PC-3 (cell line): ENCODE measurements at places on chromosomes 5 and 9. TPM values are rescaled to one million over a fixed set of nuclear protein-coding genes. Genes with fewer than 3 reads are reported as not detected.
A peak's percentile ranks its signal among the peaks of the same experiment; 100 is the strongest.

The ARID3C gene
- total RNA-seq, result 0.23 TPM in 1 of 2 replicates, not detected in the other

The RUSC2 gene
- total RNA-seq, result 10.7 and 13.3 TPM in 2 replicates

GRCh38 chr5:16888694-16889124, 47.4 kb downstream of the MYO10 start:
- H3K27me3 ChIP-seq, result no peaks in the 10 kb centered on the region
- 0 out of 2 replicates have a peak overlapping the region, but pooled peaks have one; percentile 43 for H3K27ac ChIP-seq
- H3K4me3 ChIP-seq, result no peak overlapping the region
- DNase-seq, result peak; percentile 87
- no peaks in the 10 kb centered on the region for H3K36me3 ChIP-seq

- H3K27me3 ChIP-seq, result no peaks in the 10 kb centered on the region
- H3K4me1 ChIP-seq, result no peaks in the 10 kb centered on the region
- H3K27ac ChIP-seq, result no peak overlapping the region
- H3K36me3 ChIP-seq, result no peaks in the 10 kb centered on the region
Observed at GRCh38 chr9:121261755-121262154, 6.2 kb upstream of the GSN start.

The SLC6A19 gene
- total RNA-seq, result not detected in 2 replicates

DNA sequence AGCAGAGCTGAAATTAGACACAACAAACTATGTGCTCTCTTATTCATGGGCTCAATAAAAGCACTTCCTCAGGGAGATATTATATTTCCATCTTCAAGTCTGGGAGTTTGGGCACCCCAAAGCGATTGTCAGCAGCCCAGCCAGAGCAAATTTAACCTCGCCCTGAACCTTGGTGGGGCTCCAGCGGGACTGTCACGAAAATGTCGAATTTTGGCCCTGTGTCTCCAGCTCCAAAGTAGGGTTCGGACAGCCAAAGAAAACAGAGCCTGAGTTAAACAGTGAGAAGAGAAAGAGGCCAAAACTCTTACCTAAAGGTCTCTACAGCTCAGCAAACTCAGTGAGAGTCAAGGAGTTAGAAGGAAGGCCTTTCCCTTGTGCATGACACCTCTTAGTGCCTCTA, 432.9 kb downstream of the SPATA31D1 start:
- no peak for DNase-seq
- H3K27ac ChIP-seq, result no peak overlapping the region
- H3K4me1 ChIP-seq, result no peaks in the 10 kb centered on the region
- no peaks in the 10 kb centered on the region for H3K27me3 ChIP-seq

DNA sequence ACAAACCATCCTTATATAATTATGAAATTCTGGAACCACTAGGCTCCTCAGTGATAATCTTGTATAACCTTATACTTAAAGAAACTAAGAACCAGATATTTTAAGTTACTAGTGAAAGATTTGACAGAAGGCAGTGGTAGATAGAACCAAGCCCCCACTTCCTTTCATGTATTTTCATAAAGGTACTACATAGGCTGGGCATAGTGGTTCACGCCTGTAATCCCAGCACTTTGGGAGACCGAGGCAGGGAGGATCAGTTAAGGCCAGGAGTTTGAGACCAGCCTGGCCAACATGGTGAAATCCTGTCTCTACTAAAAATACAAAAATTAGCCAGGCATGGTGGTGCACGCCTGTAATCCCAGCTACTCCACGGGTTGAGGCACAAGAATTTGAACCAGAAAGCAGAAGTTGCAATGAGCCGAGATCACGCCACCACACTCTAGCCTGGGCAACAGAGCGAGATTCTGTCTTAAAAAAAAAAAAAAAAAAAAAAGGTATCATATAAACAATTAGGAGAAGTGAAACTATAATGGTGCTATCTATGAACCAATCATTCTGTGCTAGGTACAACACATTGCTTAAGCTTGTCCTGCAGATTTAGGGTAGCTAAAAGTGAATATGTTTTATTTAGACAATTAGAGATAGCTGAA, 27.9 kb upstream of the DTWD2 start:
- peaks cover 16% of the 10 kb centered on the region for H3K4me1 ChIP-seq
- H3K36me3 ChIP-seq, result no peaks in the 10 kb centered on the region
- H3K27me3 ChIP-seq, result no peaks in the 10 kb centered on the region

DNA sequence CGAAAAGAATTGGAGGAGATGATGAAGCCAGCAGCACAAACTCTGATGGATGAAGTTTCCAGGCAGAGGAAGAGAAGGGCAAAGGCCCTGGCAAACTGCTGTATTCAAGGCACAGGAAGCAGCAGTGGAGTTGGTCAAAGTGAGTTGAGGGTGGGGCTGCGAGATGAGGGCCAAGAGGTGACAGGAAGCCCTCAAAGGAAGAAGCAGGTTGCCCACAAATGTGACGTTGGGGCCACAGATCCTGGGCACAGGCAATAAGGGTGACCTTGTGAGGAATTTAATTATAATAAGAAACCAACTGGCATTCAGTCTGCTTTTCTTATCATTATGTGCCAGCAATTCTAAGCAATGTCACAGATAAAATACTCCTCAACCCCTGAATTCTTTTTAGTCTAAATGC, 261.8 kb downstream of the CTNND2 start:
- no peaks in the 10 kb centered on the region for H3K36me3 ChIP-seq
- DNase-seq, result no peak
- no peak overlapping the region for H3K4me3 ChIP-seq
- no peaks in the 10 kb centered on the region for H3K4me1 ChIP-seq
- H3K27ac ChIP-seq, result no peak overlapping the region
- H3K27me3 ChIP-seq, result 0 out of 2 replicates have a peak, but pooled peaks cover 4% of the 10 kb centered on the region

The GFI1B gene
- not detected in 2 replicates for total RNA-seq

GRCh38 chr5:110823571-110823970, 84.8 kb downstream of the SLC25A46 start:
- H3K36me3 ChIP-seq, result no peaks in the 10 kb centered on the region
- no peaks in the 10 kb centered on the region for H3K4me1 ChIP-seq

DNA sequence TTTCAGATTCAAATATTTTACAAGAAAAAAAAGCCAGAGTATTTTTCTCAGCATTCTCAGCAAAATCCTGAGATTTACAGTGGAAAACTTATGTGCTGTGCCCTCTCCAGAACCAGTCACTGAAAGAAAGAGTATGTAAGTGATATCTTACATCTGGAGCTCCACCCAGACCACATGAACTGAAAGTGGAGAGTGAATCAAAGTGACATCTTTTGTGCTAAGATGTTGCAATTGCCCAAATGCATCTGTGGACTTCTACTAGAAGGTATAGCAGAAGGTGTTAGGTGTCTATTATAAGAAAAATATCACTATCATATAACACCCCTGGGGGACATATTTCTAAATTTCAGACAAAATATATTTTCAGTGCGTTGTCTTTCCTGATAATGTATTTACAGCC, 49.0 kb upstream of the RIC1 start:
- H3K36me3 ChIP-seq, result no peaks in the 10 kb centered on the region
- peaks cover 18% of the 10 kb centered on the region for H3K4me1 ChIP-seq
- H3K4me3 ChIP-seq, result no peak overlapping the region
- no peaks in the 10 kb centered on the region for H3K27me3 ChIP-seq
- H3K27ac ChIP-seq, result no peak overlapping the region

DNA sequence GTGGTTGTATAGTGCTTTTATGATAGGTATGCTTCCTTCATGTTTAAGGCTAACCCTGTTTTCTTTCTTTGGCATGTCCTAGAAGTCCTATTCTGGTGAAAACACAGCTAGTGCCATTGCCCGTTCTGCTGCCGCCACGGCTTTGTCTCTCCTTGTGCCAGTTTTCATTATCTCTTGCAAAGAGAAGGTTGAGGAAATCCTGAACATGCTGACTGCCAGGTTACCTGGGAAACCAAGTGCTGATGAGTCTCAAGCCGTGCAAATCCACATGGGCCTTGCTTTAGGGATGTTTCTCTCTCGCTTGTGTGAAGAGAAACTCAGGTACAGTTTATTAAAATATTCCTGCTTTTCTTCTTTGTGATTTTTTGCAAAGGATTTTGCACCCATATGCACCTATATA, 102.2 kb downstream of the HACD4 start:
- no peak for DNase-seq
- no peak overlapping the region for H3K27ac ChIP-seq
- no peak overlapping the region for H3K4me3 ChIP-seq
- no peaks in the 10 kb centered on the region for H3K4me1 ChIP-seq

The MZB1 gene
- 0.22 and 1.0 TPM in 2 replicates for total RNA-seq

DNA sequence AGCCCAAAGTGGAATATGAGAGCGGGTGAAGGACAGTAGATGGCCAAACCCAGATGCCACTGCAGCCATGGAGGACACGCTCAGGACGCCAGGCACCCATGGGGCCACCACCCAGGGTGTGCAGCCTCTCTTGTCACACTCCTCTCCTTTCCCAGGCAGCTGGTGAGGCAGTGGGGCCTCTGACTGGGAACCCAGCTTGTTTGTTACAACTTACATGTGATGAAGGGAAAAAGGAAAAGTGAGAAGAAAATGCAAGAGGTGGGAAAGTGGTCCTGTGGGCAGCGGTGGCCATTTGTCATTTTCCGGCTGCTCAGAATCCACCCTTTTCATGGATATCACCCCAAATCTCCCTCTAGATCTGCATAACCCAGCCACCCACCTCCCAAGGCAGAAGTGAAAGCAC, 62.7 kb upstream of the UNC5A start:
- H3K27ac ChIP-seq, result no peak overlapping the region
- H3K36me3 ChIP-seq, result no peaks in the 10 kb centered on the region
- peaks cover 65% of the 10 kb centered on the region for H3K27me3 ChIP-seq
- H3K4me1 ChIP-seq, result no peaks in the 10 kb centered on the region
- no peak for DNase-seq

DNA sequence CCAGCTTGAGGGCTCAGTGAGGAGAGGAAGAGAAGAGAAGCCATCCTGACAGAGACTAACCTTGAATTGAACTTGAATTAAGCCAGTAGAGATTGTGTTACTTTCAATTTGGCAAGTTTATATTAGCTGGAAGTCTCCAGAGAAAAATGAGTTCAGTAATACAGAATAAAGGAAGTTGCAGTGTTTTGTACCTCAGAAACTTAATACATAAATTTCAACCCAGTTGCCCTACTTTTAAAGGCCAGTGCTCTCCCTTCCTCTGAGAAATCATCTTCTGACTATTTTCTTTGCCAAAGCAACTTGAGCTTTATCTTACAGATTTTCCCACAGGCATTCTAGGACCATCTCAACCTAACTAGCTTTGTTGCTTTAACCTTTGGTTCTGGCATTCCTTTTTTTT, 231.0 kb upstream of the GAS1 start:
- H3K36me3 ChIP-seq, result no peaks in the 10 kb centered on the region
- no peaks in the 10 kb centered on the region for H3K4me1 ChIP-seq
- DNase-seq, result no peak
- H3K27me3 ChIP-seq, result no peaks in the 10 kb centered on the region
- no peak overlapping the region for H3K27ac ChIP-seq
- H3K4me3 ChIP-seq, result no peak overlapping the region

DNA sequence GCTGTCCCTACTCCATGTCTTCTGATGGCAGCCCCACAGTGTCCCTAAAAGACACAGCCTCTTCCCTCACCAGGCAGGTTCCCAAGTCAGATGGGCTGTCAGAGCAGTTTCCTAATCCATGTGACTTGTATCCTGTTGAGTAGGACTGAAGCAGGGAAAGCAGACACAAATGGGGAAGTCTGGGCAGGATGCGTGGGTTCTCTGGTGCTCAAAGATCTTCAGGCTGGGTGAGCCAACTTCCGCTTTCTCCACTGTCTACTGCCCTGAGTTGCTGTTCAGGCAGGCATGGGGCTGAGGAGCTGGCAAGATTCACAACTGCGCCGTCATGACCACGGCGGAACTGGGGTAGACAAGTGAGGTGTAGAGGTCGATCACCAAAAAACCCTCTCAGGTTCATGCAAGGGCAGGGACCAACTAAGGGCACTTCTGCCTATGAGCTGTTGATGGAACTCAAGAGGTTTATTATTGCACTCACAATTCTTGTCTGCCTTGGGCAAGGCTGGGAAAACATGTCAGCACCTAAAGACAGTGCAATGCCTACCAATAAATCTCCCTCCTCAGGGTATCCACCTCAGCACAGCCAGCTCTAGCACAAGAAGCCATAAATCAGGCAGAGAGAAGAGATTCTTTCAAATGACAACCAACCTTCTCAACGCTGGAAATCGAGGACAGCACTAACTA, 83.4 kb downstream of the RAPGEF1 start:
- peaks cover 29% of the 10 kb centered on the region for H3K4me1 ChIP-seq
- DNase-seq, result no peak
- no peak overlapping the region for H3K4me3 ChIP-seq
- no peaks in the 10 kb centered on the region for H3K36me3 ChIP-seq

DNA sequence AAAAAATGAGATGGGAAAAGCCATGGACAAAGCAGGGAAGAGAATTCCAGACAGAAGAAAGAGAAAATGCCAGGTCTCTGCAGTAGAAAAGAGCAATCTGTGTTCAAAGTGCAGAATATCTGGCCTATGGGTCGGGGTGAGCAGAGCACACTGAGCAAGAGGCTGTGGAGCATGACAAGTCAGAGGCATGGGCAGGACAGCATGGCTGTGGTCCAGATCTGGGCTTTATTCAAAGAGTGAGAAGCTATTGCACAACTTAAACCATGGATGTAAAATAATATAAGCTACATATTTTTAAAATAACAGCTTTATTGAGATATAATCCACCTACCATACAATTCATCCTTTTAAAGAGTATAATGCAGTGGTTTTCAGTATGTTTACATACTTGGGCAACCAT, 133.1 kb upstream of the SPDL1 start:
- H3K4me3 ChIP-seq, result no peak overlapping the region
- H3K27me3 ChIP-seq, result peaks cover 19% of the 10 kb centered on the region; the same call in 1 of the 2 replicates
- no peaks in the 10 kb centered on the region for H3K4me1 ChIP-seq
- no peak overlapping the region for H3K27ac ChIP-seq
- no peaks in the 10 kb centered on the region for H3K36me3 ChIP-seq
- DNase-seq, result no peak

The CCL27 gene
- total RNA-seq, result not detected in 2 replicates

The OSMR gene
- 13.7 and 20.3 TPM in 2 replicates for total RNA-seq

The SLIT3 gene
- total RNA-seq, result 0.35 and 0.44 TPM in 2 replicates

DNA sequence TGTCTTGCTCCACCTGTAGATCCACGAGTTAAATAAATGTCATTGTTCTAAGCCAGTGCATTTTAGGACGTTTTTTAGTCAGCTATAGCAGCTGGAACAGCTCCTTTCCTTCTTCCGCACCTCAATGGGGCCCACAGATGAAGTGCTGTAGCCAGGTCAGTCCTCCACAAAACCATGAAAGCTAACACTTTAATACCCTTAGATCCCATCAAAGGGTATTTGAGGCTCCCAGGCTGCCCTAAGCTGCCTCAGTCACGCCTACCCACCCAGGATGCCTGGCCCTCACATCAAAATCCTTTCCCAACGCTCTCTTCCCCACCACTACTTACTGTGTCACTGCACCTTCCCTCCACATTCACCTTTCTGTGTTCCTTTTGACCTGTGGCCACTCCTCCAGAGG, 44.1 kb upstream of the ACO1 start:
- no peaks in the 10 kb centered on the region for H3K36me3 ChIP-seq
- H3K27ac ChIP-seq, result no peak overlapping the region
- H3K4me3 ChIP-seq, result no peak overlapping the region
